Left lung (tissue), 14 donors: ENCODE measurements at places on chromosomes 2 and 18.

GRCh38 chr2:41764131-41764530, 283.7 kb upstream of the PKDCC start:
- H3K27me3 ChIP-seq, result no peaks in the 10 kb centered on the region
- H3K27ac ChIP-seq, result no peak overlapping the region
- no peaks in the 10 kb centered on the region for H3K4me1 ChIP-seq
- H3K36me3 ChIP-seq, result no peaks in the 10 kb centered on the region

DNA sequence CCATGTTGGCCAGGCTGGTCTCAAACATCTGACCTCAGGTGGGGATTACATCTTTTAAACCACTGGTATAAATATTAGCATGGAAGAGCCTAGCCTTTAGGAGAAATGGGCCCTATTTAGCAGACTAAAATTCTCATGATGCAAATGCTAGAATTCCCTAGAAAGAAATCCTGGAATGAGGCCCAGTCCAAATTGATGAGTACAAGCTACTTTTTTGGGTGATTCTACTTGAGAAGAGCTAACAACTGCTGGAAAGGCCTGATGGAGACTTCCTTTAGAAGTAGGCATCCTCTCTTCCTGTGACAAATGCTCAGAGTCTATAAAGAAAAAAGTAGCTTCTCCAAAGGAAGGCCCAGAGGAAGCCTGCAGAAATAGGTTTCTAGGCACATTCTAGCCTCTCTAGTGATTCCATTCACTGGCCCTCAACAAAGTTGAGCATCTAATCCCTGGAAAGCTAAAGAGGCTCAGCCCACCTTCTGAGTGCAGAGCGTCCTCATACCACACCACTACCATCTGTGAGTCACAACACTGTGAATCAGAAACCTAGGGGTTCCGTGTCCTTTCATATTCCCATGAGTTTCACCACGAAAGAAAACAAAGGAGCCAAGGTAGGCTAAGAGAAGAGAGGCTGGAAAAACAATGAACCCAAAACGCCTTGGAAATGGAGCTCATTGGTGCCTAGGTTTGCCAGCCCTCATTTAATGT, 183.1 kb downstream of the C1D start:
- no peaks in the 10 kb centered on the region for H3K4me1 ChIP-seq
- H3K36me3 ChIP-seq, result no peaks in the 10 kb centered on the region
- no peak overlapping the region for H3K4me3 ChIP-seq
- no peak for DNase-seq
- no peak overlapping the region for H3K27ac ChIP-seq

DNA sequence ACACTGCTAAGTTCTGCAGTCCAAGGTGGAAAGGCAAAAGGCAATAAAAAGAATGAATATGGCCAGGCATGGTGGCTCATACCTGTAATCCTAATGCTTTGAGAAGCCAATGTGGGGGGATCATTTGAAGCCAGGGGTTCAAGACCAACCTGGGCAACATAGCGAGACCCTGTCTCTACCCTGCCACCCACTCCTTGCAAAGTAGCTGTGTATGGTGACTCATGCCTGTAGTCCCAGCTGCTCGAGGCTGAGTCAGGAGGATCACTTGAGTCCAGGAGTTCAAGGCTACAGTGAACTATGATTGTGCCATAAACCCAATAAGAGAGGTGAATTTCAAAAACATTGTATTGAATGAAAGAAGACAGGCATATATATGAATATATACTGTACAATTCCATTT, 2.4 kb downstream of the MYL12B start:
- DNase-seq, result no peak
- peaks cover 2% of the 10 kb centered on the region for H3K36me3 ChIP-seq
- no peaks in the 10 kb centered on the region for H3K27me3 ChIP-seq
- no peak overlapping the region for H3K27ac ChIP-seq
- H3K4me1 ChIP-seq, result peaks cover 27% of the 10 kb centered on the region

- no peak overlapping the region for H3K4me3 ChIP-seq
- H3K27me3 ChIP-seq, result no peaks in the 10 kb centered on the region
- no peaks in the 10 kb centered on the region for H3K36me3 ChIP-seq
- peaks cover 54% of the 10 kb centered on the region for H3K4me1 ChIP-seq
- no peak for DNase-seq
These were observed 89.2 kb upstream of the CXCR4 start for GRCh38 chr2:136207030-136207623.

DNA sequence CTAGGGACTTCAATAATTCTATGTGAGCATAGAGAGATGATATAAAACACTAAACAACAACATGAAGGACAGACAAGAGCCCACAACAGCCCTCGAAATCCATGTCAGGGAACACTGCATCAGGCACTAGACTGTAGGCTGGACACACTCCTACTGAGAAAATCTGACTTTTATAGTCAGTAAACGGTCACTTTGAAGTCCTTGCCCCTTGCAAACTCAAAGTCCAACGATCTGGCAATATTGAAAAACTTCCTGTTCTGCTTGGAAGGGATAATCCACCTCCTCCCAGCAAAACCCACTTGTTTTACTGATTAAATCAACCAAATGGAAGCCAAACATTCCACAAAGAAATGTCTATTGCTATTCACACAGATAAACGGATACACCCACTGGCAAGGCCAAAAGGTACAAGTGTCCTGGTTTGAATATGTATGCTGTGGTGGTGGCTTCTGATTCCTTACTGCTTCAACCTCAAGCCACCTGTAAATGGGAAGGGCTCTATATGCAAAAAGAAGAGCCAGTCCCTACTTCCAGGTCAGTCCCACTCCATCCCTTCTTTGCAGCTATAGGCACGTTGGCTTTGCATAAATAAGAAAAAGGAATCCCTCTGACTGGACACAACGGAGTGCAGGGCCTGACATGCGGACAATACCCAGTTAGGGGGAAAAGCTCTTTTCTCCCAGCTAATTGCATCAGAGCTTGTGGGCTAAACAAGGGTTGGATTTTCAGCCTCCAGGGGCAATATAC, 56.6 kb downstream of the STK39 start:
- no peaks in the 10 kb centered on the region for H3K36me3 ChIP-seq
- DNase-seq, result no peak
- H3K4me3 ChIP-seq, result no peak overlapping the region

GRCh38 chr18:22088996-22089640, 80.3 kb upstream of the GATA6 start:
- no peak overlapping the region for H3K27ac ChIP-seq
- H3K27me3 ChIP-seq, result peaks cover 3% of the 10 kb centered on the region
- no peaks in the 10 kb centered on the region for H3K36me3 ChIP-seq

GRCh38 chr18:63860531-63860930, 27.0 kb upstream of the SERPINB2 start:
- no peaks in the 10 kb centered on the region for H3K36me3 ChIP-seq
- H3K27me3 ChIP-seq, result no peaks in the 10 kb centered on the region
- H3K4me3 ChIP-seq, result no peak overlapping the region
- H3K4me1 ChIP-seq, result no peaks in the 10 kb centered on the region
- DNase-seq, result no peak
- peak overlapping the region; percentile 63 for H3K27ac ChIP-seq

- no peak overlapping the region for H3K4me3 ChIP-seq
- H3K27me3 ChIP-seq, result no peaks in the 10 kb centered on the region
- H3K27ac ChIP-seq, result no peak overlapping the region
- no peak for DNase-seq
- no peaks in the 10 kb centered on the region for H3K36me3 ChIP-seq
These were observed 231.9 kb downstream of the DYSF start for GRCh38 chr2:71685073-71685848.

DNA sequence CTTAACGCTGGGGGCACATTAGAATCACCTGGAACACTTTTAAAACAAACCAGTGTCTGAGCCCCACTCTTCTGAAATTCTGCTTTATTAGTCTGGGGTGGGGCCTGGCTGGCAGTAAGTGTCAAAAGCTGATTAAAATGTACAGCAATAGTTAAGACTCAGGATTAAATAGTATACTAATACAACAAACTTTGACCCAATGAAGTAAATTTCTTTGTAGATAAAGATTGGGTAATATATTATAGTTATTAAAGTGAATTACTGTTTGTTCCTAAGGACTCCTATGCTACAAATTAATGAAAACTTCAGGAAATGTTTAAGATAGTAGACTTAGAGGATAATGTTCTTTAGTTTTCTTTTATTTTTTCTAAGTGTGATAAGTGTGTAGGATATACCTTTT, 160.9 kb downstream of the FAM124B start:
- H3K4me3 ChIP-seq, result no peak overlapping the region
- no peaks in the 10 kb centered on the region for H3K36me3 ChIP-seq
- no peaks in the 10 kb centered on the region for H3K4me1 ChIP-seq
- H3K27me3 ChIP-seq, result no peaks in the 10 kb centered on the region
- no peak overlapping the region for H3K27ac ChIP-seq

GRCh38 chr2:84640411-84640810, 124.1 kb downstream of the DNAH6 start:
- no peak overlapping the region for H3K27ac ChIP-seq
- no peaks in the 10 kb centered on the region for H3K36me3 ChIP-seq
- no peak for DNase-seq
- H3K4me1 ChIP-seq, result no peaks in the 10 kb centered on the region
- H3K27me3 ChIP-seq, result no peaks in the 10 kb centered on the region
- no peak overlapping the region for H3K4me3 ChIP-seq

GRCh38 chr2:95271381-95271971, 2.8 kb upstream of the PROM2 start:
- no peak overlapping the region for H3K4me3 ChIP-seq
- H3K27ac ChIP-seq, result no peak overlapping the region
- H3K36me3 ChIP-seq, result no peaks in the 10 kb centered on the region
- peak; percentile 7 for DNase-seq
- no peaks in the 10 kb centered on the region for H3K27me3 ChIP-seq

DNA sequence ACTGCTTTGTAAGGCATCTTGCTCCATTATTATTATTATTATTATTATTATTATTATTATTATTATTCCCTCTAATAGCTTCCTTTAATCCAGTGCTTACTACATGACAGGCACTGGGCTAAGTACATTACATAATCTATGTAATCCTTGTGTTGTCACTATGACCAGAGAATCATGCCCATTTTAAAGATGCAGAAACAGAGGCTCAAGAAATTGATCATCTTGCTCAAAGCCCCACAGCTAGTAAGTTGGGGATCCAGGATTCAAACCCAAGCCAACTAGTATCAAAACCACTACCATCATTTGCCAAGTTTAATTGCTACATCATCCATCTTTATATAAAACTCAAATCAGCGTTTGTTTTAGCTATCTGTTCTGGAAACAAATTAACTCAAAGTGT, 594 bp upstream of the NGEF start:
- no peak overlapping the region for H3K27ac ChIP-seq
- no peaks in the 10 kb centered on the region for H3K4me1 ChIP-seq
- no peak for DNase-seq
- no peaks in the 10 kb centered on the region for H3K27me3 ChIP-seq
- H3K4me3 ChIP-seq, result no peak overlapping the region
- no peaks in the 10 kb centered on the region for H3K36me3 ChIP-seq
